ENCODE measurements at places on chromosomes 12 and 14.

- DNase-seq: no peak
These were observed 76.1 kb downstream of the CRADD start for GRCh38 chr12:93753285-93753684.

- no peak for DNase-seq
These were observed 1215.1 kb downstream of the BCL11B start for GRCh38 chr14:98056946-98057345.

- DNase-seq: no peak
These were observed 4.0 kb downstream of the OR6J1 start for GRCh38 chr14:22640192-22640591.

DNA sequence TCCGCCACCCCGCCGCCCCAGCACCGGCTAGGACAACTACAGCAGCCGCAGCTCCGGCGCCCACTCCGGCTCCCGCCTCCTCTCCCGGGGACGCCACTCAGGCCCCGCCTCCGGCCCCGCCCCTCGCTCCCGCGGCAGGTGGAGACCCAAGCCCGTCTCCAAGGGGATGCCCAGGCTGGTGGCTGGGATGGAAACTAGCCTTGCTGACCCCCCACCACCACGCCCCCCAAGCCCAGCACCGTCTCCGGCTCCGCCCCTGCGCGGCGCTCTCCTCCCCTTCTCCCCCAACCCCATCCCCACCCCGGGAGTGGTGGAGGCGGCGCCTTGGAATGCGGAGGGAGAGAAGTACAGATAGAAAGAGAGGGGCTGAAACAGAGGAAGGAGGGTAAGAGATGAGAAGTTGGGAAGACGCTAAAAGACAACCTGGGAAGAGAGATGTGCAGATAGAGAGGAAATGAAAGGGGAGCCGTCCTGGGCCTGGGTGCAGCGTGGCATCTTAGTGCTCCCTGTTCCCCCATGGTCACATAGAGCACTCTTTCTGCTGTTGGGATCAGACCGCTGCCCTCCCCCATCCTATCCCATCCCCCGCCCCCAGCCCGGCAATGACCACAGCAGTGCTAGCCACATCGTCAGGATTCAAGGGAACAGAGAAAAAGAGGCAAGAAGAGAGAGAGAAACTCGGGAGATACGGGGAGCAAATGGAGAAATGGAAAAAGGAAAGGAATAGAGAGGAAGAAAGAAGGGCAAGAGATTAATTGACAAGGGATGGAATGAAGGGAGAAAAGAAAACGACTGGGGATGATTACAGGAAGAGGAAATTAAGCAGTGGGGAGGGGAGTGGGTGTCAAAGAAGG, at the start of gene ITGA7:
TSS of gene ITGA7 (minus strand) at position 64 of the 854 bp plus-strand sequence. CDS start 222 bp downstream, outside the sequence.
- DNase-seq: peak; percentile 41

GRCh38 chr12:89427508-89428156, 75.3 kb upstream of the DUSP6 start:
- peak; percentile 64 for DNase-seq

DNA sequence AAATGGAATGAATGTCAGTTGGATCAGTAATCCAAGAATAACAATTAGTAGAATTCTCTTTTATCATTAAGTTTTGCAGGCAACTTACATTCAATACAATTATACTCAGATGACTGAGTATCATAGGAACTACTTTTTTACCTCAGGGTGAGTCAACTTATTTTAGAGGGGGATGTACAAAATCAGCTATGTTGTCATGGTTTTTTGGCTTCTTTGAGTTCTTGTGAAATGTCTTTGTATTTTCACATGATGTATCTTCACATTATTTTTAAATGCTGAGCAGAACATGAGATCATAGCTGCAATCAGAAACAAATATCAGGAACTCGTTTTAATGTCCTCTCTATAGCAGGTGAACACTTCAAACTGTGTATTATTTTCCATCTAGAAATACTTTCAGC, 65.3 kb upstream of the PTPRR start:
- DNase-seq: no peak

- DNase-seq: no peak
These were observed 16.0 kb downstream of the DBX2 start for GRCh38 chr12:45034861-45035265.

DNA sequence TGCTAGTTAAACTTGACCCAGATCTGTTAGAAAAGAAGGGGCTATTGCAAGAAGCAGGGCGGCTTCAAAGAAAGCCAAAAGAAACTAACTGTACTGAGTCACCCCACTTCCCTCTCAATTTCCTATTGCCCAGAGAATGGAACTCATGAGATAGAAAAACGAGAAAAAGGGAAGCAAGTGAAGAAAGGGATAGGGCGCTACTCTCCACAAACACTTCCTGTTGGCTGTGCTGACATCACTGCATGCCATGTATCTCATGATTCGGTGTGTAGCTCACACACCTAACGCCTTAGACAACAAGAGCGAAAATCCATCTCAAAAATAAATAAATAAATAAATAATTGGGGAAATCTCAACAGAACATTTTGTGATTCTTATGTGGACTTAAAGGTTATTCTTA, 13.0 kb upstream of the P2RX4 start:
- DNase-seq: peak; percentile 93

GRCh38 chr12:60201891-60202290, 606.1 kb downstream of the SLC16A7 start:
- no peak for DNase-seq

- DNase-seq: no peak
These were observed 242.1 kb downstream of the ADGRD1 start for GRCh38 chr12:131195796-131196195.

DNA sequence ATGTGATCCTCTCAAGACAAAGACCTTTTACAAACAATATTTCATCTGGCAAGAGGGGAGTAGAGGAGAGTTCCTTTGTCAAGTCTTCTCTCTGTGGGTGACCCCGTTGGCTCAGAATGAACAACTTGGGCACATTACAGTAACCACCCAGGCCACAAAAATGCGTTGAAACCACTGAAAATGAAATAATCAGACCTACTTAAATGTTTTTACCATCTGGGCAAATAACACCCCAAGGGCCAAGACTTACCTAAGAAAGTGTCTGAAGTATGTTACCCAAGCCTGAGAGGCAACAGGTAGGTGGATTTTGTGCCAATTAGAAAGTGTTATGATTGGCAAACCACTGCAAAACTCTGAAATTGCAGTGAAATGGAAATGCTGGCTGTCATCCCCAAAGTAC, 1.3 kb downstream of the TC2N start:
- no peak for DNase-seq

DNA sequence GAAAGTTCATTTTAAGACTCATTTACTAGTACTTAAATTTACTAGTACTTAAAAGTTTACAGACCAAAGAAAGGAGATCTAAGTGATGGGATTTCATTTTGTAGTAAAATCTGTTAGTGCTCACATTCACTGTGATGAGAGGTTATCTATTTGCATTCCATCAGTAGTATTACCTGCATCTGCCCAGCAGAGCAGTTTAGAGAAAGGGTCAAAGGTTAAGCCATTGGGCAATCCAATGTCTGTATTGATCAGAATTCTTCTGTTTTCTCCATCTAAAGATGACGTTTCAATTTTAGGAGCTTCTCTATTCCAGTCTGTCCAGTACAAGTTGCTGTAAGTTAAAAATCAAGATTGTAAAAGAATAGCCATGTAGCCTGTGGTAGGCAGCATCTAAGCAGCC, 18.3 kb downstream of the RTRAF start:
- no peak for DNase-seq

DNA sequence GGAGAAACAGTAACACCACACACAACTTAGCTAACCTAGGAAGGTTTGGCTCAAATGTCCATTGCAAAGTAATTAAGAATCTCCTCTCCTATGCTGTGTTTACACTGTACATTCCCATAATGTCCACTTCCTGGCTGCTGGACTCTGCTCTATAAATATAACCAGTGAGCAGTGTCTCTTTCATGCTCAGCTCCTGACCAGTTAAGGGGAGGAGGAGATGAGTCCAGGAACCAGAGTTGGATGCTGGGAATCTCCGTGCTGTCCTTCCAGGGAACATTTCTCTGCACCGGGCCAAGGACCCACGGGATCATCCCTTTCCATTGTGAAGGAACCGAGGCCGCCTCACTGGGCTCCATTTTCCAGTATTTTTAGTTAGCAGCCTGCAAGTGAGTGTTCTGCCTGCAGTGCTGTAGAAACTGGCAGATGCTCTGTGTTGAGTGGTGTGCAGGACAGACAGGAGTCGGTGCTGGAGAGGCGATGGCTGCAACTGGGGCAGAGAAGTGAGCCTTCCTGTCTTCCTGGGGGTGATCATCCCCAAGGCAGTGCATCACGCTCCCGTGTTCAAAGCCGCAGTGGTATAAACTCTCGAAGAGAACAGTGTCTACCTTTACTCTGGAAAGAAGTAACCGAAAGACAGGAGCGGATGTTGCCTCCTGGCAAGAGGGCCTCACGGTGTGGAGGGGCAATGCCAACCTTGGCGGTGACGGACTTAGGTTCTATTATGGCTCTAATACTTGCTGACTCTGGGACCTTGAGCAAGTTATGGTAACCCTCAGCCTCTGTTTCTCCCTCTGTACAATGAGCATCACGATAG, 195.5 kb downstream of the CACNA1C start:
- DNase-seq: no peak

GRCh38 chr12:68800294-68800693, 7.7 kb upstream of the MDM2 start:
- DNase-seq: no peak

DNA sequence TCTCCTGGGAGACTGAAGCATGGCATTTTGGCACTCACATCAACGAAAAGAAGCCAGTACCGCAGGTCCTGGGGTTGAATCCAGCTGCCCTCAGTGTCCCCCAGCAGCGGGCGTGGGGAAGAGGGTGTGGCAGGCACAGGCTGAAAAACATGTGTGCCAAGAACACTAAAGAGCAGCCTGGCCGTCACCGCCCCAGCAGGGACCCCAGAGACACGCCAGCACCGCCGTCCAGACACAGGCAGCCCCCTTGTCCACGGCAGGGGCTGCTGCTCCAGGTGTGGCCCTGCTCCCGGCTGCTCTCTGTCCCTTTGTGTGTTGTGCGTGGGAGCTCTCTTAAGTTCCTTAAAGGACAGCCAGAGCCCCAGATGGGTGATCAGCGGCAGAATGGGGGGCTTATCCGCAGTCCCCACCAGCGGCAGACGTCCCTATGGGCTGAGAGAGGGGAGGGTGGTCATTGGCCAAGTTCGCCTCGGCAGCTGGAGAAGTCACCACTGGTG, 556 bp downstream of the PHETA1 start:
- DNase-seq: no peak

DNA sequence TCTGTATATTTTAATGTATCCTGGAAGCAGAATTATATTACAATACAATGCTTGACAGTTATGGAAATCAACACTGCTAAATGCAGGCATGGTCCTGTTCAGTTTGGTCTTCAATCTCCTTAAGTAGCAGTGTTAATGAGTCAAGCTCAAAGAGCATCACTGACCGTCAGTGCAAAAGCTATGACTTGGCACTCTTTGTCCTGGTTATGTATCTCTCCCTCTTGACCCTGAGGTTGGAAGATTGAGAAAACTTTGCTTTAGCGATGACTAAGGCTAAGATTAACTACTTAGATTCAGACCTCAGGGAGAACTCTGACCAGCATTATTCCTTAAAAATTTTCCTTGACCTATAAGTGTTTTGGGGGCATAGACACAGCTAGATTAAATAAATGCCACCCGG, 10.9 kb downstream of the CLEC7A start:
- DNase-seq: no peak

DNA sequence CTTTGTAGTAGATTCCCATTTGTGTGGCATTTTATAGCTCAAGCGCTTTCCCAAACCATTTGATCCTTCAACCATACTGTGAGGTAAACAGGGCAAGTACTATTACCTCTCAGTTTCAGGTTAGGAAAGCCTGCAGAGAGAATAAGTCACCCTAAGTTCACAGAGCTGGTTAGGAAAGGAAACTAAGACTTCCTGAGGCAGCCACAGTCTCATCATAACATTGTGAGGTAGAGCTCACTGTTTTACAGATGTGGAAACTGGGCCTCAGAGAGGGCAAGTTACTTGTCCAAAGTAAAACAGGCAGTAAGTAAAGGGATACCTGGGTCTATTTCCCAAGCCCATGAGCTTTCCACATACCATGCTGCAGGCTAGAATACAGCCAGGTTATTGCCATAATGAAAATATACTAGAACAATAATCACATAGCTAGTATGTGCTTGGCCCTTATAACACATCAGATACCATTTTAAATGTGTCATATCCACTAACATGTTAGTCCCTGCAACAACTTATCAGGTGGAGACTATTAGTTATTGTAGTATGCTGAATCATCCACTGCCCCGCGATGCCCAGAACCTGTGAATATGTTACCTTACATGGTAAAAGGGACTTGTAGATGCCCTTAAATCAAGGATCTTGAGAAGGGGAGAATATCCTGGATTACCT, 150.9 kb upstream of the GRIP1 start:
- DNase-seq: no peak

GRCh38 chr12:19515179-19515578, 75.9 kb downstream of the AEBP2 start:
- DNase-seq: no peak

GRCh38 chr14:89387922-89388685, 28.9 kb downstream of the FOXN3 start:
- DNase-seq: no peak

- DNase-seq: no peak
These were observed 68.0 kb upstream of the AMIGO2 start for GRCh38 chr12:47147739-47148138.

DNA sequence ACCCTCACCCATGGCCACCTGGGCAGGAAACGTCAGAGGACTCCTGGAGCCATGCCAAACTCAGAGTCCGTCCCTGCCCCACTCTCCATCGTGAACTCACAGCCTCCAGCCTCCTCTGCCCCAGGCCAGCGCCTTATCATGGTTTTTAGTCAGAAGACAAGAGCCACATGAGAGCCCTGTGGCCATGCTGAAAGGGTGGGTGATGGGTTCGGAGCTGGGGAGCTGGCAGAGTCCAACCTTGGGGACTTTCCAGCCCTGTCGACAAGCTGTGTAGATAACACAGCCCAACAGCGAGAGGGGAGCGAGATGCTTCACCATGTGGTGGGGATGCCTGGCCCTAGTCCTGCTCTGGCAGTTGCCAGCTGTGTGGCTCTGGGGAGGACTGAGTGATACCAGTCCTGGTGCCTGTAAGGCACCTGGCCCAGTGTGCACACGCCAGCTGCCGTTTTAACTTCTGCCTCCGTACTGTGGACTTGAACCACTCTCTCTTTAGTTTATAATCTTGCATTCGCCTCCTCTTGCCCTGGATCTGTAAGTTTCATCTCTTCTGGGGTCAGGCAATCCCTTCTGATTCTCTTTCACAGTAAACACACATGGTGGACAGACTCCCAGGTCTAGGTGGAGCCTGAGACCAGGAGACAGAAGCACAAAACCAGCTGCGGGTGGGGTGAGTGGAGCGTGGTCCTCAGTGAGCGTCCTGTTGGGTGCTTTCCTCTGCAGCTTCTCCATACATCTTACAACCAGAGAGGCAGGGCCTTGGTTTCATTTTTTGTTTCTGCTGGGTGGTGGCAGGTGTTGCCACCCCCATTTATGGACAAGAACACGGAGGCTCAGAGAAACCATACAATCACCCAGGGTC, 55.3 kb downstream of the RIN3 start:
- no peak for DNase-seq

- DNase-seq: no peak
These were observed 6.5 kb downstream of the CBLN3 start for GRCh38 chr14:24422694-24423601.

- no peak for DNase-seq
These were observed 515.7 kb downstream of the ETNK1 start for GRCh38 chr12:23140710-23141109.

GRCh38 chr14:50030036-50030435, 86.3 kb downstream of the VCPKMT start:
- DNase-seq: no peak

GRCh38 chr14:83208341-83208740, 1674.7 kb upstream of the SEL1L start:
- DNase-seq: no peak

GRCh38 chr12:12899530-12900380, 8.4 kb downstream of the GPRC5A start:
- DNase-seq: no peak

- peak; percentile 58 for DNase-seq
These were observed 332.3 kb downstream of the TMEM121 start for GRCh38 chr14:105858676-105859025.
